CMK (cell line): ENCODE measurements at places on chromosomes 2 and 18.
A peak's percentile ranks its signal among the peaks of the same experiment; 100 is the strongest.

DNA sequence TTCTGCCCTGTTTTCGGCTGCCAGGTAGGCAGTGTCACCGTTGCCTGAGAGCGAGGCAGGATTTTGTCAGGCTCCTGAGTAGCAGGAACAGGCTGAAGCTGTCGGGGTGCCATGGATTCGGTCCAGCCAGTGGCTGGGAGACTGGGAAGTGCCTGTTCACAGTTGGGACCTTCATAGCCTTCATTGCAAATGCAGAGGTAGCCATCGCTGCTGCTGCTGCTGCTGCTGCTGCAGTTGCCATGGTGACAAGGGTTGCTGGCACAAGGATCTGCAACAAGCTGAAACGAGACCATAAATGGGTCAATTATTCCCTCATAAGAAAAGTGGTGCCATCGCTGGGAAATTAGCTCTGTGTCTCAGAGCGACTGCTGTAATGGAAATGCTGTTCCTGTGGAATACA lies 122.7 kb downstream of the DNER start:
- DNase-seq: no peak

GRCh38 chr2:154507186-154507585 lies 191.3 kb upstream of the KCNJ3 start:
- DNase-seq: no peak

DNA sequence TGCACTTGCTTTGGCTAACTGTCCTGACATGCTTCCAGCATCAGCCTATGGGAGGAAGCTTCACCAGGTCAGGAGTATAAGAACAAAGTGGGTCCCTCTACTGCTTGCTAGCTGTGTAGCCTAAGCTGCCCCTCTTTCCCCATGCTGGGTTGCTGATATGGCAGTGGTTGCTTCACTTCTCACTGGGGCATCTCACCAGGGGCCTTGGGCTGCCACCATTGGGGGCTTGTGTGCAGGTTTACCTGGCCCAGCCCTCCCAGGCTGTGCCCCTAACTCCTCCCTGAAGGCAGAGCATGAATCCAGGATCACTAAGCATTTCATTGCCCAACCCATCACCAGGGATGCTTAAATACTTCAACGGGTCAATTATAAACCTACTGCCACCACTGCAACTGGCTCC lies 817.1 kb upstream of the TMEFF2 start:
- DNase-seq: no peak

GRCh38 chr2:96102596-96103186 lies 13.7 kb downstream of the ADRA2B start:
- no peak for DNase-seq

GRCh38 chr2:95004711-95005110 lies 20.8 kb upstream of the MAL start:
- DNase-seq: no peak

- no peak for DNase-seq
These were observed 72.3 kb downstream of the MCFD2 start for GRCh38 chr2:46843316-46843715.

DNA sequence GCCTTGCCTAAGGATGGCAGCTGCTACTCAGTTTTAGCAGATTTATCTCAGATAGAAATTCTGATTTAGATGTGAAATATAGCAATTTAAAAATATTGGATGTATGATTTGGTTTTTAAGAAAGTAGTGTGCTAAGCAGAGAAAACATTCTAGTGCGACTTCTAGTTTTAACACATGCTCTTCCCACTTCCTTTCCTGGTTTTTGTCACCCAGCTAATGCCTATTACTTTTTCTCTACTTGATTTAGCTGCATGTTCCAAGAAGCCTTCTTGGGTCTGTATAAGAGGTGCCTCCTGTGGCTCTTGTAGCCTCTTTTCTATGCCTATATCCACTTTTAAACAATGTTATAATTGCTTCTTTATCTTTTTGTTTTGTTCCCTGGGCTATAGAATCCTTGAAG lies 53.0 kb downstream of the GPD2 start:
- no peak for DNase-seq

DNA sequence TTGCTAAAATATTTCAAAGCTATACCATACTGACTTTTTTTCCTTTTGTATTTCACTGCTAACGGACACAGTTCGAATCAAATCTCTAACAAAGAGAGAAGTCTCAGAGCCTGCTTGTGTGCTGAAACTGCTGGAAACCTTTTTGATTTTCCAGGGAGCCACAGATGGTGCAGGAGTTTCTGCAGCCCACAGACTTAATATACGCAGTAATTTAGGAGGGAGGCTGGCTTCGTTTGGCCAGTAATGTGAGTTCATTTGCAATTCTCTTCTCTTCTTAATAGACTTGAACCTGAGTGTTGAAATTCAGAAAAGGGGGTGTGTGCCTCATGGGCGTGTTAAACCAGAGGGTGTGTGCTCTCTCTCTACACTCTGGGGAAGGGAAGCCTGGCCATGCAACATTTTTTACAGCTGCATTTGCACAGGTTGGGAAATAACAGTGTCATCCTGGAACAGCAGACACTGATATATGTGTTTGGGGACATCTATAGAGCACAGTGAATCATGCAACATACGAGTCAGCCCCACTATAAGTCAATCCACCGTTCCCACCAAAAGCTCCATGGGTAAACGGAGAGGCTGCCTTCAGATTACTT lies 333.0 kb downstream of the CLIP4 start:
- no peak for DNase-seq

GRCh38 chr2:77418537-77418936 lies 103.6 kb downstream of the LRRTM4 start:
- DNase-seq: no peak

GRCh38 chr2:238339395-238339780 lies 19.1 kb downstream of the TRAF3IP1 start:
- DNase-seq: no peak

DNA sequence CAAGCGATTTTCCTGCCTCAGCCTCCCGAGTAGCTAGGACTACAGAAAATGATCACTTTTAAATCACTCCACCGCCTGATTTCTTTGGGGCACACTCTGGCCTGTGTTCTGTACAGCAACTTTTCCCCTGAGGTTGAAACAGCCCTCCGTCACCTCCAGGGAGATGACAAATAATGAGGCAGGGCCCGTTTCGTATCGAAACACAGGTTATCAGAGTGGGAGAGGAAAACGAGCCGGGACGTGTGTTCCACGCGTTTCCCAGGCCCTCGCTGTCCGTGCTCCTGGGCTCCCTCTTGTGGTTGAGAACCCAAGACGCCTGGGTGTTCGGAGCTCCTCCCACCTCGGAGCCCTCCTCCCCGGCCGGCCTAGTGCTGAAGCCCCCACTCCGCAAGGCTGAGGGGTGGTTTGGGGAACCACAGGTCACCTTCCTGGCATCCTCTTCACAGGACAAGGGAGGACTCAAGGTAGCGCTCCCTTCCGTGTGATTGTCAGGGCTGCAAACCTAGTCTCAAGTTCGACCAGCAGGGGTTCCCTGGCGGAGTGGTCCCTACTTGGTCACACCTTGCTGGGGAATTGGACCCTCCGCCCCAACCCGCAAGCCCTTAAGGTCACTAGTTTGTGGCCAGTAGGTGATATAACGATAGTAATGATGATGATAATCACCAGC lies 12.8 kb downstream of the ATP6V1B1 start:
- DNase-seq: peak; percentile 37

- peak; percentile 20 for DNase-seq
These were observed 1.1 kb downstream of the MAP3K20 start for GRCh38 chr2:173076581-173077345.

DNA sequence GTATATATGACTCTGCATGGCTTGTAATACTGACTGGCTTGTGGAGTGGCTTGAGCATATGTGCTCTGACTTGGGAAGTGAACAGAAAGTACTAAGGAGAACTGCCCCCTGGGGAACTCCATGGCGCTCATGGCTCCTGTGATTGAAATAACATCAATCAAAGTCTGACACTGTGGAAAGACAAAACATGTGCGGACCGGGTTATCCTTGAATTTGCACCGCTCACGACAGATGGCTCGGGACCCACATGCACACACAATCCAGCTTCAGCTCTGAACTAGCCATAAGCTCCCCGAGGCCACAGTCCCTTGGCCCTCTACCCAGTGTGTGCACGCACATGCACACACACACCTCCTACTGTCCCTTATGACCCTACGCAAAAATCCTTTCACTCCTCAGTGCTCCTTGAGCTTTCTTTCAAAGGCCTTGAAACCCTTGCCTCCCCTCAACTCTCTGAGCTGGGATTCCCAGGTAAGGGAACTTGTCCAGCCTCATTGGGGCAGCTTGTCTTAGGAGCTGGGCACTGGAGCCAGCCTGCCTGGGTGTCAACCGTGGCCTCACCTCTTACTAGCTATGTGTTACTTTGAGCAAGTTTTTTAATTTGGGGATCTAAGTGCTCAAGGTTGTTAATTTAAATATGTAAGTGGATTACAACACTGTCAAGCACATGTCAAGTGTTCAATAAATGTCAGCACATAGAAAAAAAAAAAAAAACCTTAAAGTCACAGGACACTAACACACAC lies 43.6 kb downstream of the MRPS5 start:
- no peak for DNase-seq

- DNase-seq: no peak
These were observed 13.2 kb downstream of the SH2D6 start for GRCh38 chr2:85431570-85432205.

GRCh38 chr2:63819765-63820717 lies 21.7 kb upstream of the UGP2 start:
- no peak for DNase-seq

DNA sequence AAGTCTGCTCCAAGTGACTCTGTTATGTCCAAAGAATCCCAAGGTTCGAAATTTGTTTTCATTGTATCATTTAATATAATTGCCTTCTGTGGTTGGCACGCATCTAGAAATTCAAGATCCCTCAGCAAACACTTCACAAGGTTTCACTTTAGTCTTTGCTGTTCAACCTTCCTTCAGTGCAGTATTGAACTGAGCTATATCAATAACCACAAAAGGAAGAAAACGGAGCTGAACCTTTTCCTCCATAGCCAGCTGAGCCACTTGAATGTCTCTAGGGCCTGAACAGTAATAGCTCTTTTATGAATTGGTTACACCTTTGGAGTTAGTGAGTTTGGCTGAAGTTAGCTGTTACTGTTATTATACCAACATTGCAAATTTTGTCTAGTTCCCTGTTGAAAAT lies 357.7 kb upstream of the HNRNPA3 start:
- DNase-seq: no peak

DNA sequence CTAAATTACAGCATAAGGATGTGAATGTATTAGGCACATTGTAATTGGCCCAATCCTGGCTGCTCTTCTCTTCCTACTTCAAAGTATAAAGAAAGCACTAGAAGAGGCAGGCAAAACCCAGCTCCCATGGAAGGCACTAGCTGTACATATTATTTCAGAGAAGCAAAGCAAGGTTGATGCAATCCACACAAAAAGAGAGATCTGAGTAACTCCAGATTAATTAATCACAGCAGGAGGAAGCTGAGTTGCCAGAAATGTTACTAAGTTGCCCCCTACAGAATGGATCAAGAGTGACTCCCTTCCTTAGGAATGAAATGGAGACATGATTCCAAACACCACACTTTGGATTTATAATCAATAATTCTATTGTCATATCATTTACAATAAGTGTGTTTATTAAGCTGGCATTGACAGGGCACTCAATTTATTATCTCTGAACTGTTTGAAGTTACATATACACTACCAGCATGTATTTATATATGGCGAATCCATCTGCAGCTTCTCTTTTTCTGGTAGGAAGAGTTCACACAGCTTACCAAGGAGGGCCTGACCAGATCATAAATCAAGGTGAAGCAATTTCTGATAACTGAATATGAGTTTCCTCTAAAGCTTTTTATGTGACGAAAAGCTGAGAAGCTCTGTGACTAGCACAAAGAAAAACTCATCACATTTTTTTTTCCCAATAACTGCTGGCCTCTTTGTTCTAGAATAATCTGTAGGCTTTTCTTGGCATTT lies 393.1 kb upstream of the LYPD1 start:
- no peak for DNase-seq

GRCh38 chr2:120224735-120225548 lies 1.7 kb upstream of the TMEM185B start:
- DNase-seq: no peak
